ENCODE measurements at places on chromosomes 7 and 10. TPM values are rescaled to one million over a fixed set of nuclear protein-coding genes. Genes with fewer than 3 reads are reported as not detected.
A peak's percentile ranks its signal among the peaks of the same experiment; 100 is the strongest.

DNA sequence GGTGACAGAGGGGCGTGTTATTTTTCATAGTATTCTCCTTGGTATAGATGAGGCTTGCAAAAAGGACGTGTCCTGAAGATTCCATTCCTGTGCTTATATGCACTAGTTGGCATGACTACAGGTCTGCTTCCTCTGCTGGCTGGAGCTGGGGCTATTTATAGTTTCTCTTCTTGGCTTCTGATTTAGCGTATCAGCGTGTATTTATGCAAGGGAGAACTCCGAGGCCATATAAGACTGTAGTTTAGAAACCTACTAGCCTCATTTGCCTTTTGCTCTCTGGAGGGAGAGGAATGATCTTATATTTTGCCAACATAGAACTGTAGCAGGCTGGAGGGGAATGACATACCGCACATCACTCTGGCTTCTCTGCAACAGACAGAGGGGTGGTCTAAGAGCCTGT, 39.7 kb downstream of the CACNB2 start:
- H3K27ac ChIP-seq = no peak overlapping the region
- peaks cover 4% of the 10 kb centered on the region for H3K27me3 ChIP-seq
- DNase-seq = no peak
- H3K36me3 ChIP-seq = no peaks in the 10 kb centered on the region
- H3K4me1 ChIP-seq = no peaks in the 10 kb centered on the region
- no peak overlapping the region for H3K4me3 ChIP-seq

GRCh38 chr7:75798770-75799169, 14.8 kb downstream of the CCL24 start:
- no peaks in the 10 kb centered on the region for H3K27me3 ChIP-seq
- DNase-seq = peak; percentile 69
- H3K36me3 ChIP-seq = no peaks in the 10 kb centered on the region
- peaks cover 43% of the 10 kb centered on the region for H3K4me1 ChIP-seq

GRCh38 chr7:47991741-47992311, 12.4 kb upstream of the HUS1 start:
- peak; percentile 74 for DNase-seq
- no peaks in the 10 kb centered on the region for H3K36me3 ChIP-seq
- no peak overlapping the region for H3K27ac ChIP-seq
- H3K27me3 ChIP-seq = no peaks in the 10 kb centered on the region

DCLRE1A gene
- 13.8 TPM for total RNA-seq

- DNase-seq = no peak
- H3K4me1 ChIP-seq = no peaks in the 10 kb centered on the region
- H3K27ac ChIP-seq = no peak overlapping the region
Observed at GRCh38 chr7:151572136-151572535, 52.4 kb upstream of the RHEB start.

DNA sequence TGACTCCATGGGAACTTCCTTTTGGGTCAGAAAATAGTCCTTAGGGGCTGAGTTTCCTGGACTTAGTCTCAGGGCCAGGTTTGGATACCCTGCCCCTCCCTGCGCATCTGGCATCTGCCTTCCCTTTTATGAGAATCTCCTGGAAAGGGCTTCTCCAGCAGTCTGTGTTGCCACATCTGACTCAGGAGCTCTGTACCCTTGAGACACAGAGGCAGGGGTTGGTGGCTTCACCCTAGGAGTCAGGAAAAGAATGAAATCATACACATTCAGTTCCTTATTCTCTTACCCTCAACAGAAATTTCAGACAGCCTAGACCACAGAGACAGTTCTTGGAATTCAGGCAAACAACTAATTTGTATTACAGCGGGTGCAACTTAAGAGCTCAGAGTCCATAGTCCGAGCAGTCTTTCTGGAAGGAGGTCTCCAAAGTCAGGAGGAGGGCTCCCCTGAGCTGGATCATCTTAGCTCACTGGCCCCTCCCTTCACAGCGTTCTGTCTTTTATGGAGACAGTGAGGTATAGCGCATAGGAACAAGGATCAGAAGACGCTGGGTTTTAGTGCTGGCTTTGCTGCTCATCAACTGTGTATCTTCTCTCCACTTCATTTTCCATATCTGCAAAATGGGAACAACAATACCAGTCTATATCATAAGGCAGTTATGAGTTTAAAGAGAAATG, 3.0 kb upstream of the PLAU start:
- H3K36me3 ChIP-seq = no peaks in the 10 kb centered on the region
- H3K27ac ChIP-seq = peak overlapping the region; percentile 37
- peak; percentile 45 for DNase-seq
- peaks cover 25% of the 10 kb centered on the region for H3K4me1 ChIP-seq

SFTPA1 gene
- 5.2 TPM for total RNA-seq

DNA sequence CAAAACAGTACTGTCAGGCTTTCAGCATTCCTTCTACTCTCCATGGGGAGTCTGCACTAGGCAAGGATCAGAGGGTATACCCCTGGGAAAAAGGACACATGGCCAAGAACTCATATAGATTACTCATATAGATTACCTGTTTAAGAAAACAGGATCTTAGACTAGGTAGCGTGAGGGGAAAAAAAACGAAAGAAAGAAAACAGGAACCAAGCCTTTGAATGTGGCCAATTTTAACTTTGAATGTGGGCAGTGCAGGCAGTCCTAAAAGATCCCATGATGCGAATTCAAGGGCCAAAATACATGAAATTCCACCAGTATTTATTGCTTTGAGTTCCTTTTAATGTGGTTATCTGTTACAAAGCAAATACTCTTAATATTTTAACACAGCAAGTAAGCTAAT, 108.6 kb upstream of the TAC1 start:
- H3K27ac ChIP-seq = no peak overlapping the region
- no peaks in the 10 kb centered on the region for H3K4me1 ChIP-seq
- no peak for DNase-seq

All from K562 (cell line).